ENCODE measurements at places on chromosomes 2 and 18. TPM values are rescaled to one million over a fixed set of nuclear protein-coding genes. Genes with fewer than 3 reads are reported as not detected.

Gene NCOA1
- 38.8 TPM for total RNA-seq

Gene AQP12A
- not detected for total RNA-seq

Gene FOXD4L1
- 0.34 TPM for total RNA-seq

Gene POTEI
- 0.28 TPM for total RNA-seq

DNA sequence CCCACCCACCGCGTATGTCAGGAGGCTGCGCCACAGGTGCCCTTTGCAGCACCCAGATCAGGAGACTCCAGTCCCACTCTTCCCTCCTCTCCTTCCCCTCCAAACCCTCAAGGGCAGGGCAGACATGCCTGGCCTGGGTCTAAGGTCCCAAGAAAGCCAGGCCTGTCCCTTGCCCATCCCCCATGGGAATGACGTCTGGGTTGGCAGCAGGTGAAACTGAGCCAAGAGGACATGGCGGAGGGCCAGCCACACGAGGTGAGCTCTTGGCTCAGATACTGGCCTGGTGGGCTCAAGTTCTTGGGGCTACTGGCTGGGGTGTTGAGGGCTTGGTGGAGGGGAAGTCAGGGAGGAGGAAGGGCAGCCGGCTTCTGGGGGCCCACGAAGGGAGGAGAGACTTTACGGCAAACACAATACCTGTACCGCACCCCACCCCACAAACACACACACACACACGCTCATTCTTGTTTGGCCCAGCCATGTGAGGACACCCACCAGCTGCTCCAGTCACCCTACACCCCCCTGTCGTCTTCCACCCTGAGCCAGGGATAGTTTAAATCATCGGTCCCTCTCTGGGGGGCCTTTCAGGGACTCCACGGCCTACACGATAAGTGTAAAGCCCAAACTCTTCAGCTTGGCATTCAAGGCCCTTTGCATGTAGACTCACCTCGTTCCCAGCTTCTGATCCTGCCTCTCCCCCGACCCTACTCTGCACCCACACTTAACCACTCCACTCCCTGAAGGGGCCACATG is 24.1 kb upstream of the TNS1 start:
- DNase-seq = no peak
- H3K36me3 ChIP-seq = no peaks in the 10 kb centered on the region
- peaks cover 5% of the 10 kb centered on the region for H3K4me1 ChIP-seq
- no peak overlapping the region for H3K4me3 ChIP-seq

DNA sequence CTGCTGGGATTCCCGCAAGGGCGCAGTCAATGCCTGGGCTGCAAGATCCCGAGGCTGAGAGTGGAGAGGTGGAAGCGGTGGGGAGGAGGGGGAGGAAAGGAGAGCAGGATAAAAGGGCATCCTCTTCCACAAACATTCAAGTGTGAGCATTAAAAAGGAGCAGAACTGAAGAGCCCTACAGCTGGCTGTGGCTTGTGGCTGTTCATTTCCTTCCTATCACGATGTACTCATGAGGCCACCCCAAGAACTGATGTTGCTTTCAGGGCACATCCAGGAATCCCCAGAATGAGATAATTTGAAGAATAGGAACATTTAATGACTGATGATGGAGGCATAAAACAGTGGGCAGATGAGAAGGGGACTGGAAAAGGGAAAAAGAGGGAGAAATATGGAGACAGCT is 230.8 kb upstream of the SMIM21 start:
- DNase-seq = no peak
- peaks cover 18% of the 10 kb centered on the region for H3K4me1 ChIP-seq
- no peaks in the 10 kb centered on the region for H3K36me3 ChIP-seq
- H3K4me3 ChIP-seq = no peak overlapping the region
- H3K27ac ChIP-seq = no peak overlapping the region
- no peaks in the 10 kb centered on the region for H3K27me3 ChIP-seq

- no peak overlapping the region for H3K4me3 ChIP-seq
- no peaks in the 10 kb centered on the region for H3K27me3 ChIP-seq
- peaks cover 20% of the 10 kb centered on the region for H3K36me3 ChIP-seq
- no peak for DNase-seq
- no peaks in the 10 kb centered on the region for H3K4me1 ChIP-seq
- H3K27ac ChIP-seq = no peak overlapping the region
Observed at GRCh38 chr2:252001-252602, 11.7 kb downstream of the SH3YL1 start.

- H3K27me3 ChIP-seq = no peaks in the 10 kb centered on the region
- no peak overlapping the region for H3K4me3 ChIP-seq
- H3K27ac ChIP-seq = no peak overlapping the region
- H3K4me1 ChIP-seq = no peaks in the 10 kb centered on the region
Observed at GRCh38 chr2:228433721-228434120, 252.2 kb upstream of the SPHKAP start.

DNA sequence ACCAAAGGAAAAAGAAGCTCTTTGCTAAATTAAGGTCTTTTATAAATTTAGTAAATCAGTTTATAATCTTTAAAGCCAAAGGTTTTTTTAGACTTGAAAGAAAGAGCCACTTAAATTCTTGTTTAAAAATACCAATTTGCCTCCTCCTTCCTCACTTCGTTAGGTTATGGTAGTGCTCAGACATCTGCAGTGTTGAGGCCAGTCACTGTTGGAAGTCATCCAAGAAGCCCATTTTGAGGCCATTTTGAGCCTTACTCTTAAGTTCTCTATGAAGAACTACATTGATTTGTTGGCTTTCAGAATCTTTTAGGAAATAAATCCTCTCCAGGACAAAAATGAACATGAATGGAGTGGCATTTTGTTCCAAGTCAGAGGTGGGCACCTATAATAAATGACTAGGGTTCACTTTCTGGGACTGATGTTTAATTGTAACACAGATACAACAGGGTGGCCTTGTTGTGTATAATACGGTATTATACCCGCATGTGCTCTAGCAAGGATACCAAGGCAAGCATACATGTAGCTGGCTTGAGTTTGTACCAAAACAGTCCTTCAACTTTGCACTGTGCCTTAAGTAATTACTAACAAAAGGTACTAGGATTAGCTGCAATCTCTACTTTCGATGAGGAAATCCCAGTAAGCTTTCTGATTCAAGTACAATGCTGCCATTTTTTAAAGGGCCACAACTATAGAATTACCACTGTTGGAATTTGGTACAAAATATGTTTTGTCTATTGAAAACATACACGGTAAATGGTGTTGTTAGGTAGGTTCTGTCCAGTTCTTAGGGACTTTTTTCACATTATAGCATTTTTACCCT is 22.8 kb downstream of the SLC66A3 start:
- DNase-seq = no peak
- no peak overlapping the region for H3K4me3 ChIP-seq
- H3K4me1 ChIP-seq = peaks cover 4% of the 10 kb centered on the region
- no peaks in the 10 kb centered on the region for H3K27me3 ChIP-seq
- H3K36me3 ChIP-seq = peaks cover 14% of the 10 kb centered on the region

- H3K27me3 ChIP-seq = peaks cover 8% of the 10 kb centered on the region
- H3K4me3 ChIP-seq = no peak overlapping the region
- no peak for DNase-seq
Observed at GRCh38 chr2:222076973-222077690, 221.7 kb downstream of the PAX3 start.

DNA sequence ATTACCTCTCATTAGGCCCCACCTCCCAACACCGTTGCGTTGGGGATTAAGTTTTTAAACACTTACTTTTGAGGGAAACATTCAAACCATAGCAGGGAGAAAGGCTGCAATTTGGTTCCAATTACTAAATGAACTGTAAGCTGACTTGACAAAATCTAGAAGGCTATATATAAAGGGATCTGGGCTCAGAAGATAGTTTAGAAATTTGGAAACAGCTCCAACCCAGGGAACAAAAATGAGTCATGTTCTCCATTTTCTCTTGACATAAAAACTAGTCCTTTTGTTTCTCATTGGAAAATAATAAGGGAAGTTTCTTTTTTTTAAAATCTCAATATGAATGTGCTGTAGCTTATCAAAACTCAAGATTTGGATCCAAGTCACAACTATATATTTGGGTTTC is 17.5 kb downstream of the MOGAT1 start:
- DNase-seq = no peak
- no peak overlapping the region for H3K27ac ChIP-seq
- H3K4me1 ChIP-seq = no peaks in the 10 kb centered on the region

GRCh38 chr2:75375646-75376582 is 176.6 kb upstream of the TACR1 start:
- no peaks in the 10 kb centered on the region for H3K27me3 ChIP-seq
- no peak overlapping the region for H3K27ac ChIP-seq
- no peaks in the 10 kb centered on the region for H3K4me1 ChIP-seq
- no peaks in the 10 kb centered on the region for H3K36me3 ChIP-seq
- no peak overlapping the region for H3K4me3 ChIP-seq

- no peak for DNase-seq
- H3K4me3 ChIP-seq = no peak overlapping the region
- no peaks in the 10 kb centered on the region for H3K27me3 ChIP-seq
- peaks cover 3% of the 10 kb centered on the region for H3K4me1 ChIP-seq
- no peak overlapping the region for H3K27ac ChIP-seq
- H3K36me3 ChIP-seq = peaks cover 5% of the 10 kb centered on the region
Observed at GRCh38 chr2:36568516-36569246, 29.3 kb downstream of the FEZ2 start.

GRCh38 chr2:216344206-216344949 is 27.9 kb downstream of the MARCHF4 start:
- no peak overlapping the region for H3K27ac ChIP-seq
- H3K4me1 ChIP-seq = peaks cover 19% of the 10 kb centered on the region
- no peaks in the 10 kb centered on the region for H3K36me3 ChIP-seq
- no peaks in the 10 kb centered on the region for H3K27me3 ChIP-seq
- no peak for DNase-seq

DNA sequence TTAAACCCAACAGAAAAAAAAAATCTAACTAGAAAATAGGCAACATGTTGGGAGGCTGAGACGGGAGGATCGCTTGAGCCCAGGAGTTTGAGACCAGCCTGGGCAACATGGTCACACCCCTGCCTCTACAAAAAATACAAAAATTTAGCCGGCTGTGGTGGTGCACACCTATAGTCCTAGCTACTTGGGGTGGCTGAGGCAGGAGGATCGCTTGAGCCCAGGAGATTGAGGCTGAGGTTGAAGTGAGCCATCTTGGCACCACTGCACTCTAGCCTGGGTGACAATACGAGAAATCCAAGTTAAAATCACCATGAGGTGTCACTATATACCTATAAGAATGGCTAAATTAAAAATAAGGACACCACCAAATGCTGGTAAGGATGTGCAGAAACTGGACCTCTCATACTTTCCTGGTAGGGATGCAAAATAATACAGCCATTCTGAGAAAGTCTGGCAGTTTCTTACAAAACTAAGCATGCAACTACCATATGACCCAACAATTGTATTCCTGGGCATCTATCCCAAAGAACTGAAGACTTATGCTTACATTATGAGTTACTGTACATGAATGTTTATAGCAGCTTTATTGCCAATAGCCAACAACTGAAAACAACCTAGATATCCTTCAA is 2.2 kb downstream of the SEPTIN10 start:
- DNase-seq = peak; percentile 86
- H3K4me1 ChIP-seq = peaks cover 30% of the 10 kb centered on the region
- H3K36me3 ChIP-seq = no peaks in the 10 kb centered on the region
- no peak overlapping the region for H3K27ac ChIP-seq

- no peak overlapping the region for H3K4me3 ChIP-seq
- H3K27me3 ChIP-seq = no peaks in the 10 kb centered on the region
- H3K27ac ChIP-seq = no peak overlapping the region
- DNase-seq = no peak
- no peaks in the 10 kb centered on the region for H3K36me3 ChIP-seq
Observed at GRCh38 chr2:64114063-64114911, 29.9 kb downstream of the PELI1 start.

DNA sequence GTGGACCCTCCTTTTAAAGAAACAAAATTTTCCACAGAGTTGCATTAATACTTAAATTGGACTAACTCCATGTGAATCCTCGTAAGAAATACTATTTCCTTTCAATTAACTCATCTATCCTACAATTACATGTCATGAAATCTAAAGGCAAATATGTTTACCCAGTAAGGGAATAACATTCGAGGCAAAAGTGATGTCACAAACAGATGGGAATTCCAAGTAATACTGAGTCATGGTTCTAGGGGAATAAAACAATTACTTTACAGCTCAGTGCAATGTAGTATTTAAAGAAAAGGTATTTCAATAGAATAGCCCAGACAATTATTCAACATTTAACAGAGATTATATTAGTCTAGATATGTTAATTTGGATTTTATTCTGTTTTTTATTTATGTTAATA is 205.8 kb downstream of the ZNF385B start:
- no peaks in the 10 kb centered on the region for H3K4me1 ChIP-seq
- H3K36me3 ChIP-seq = no peaks in the 10 kb centered on the region
- no peak overlapping the region for H3K27ac ChIP-seq
- no peaks in the 10 kb centered on the region for H3K27me3 ChIP-seq

GRCh38 chr18:33665187-33665586 is 87.2 kb downstream of the ASXL3 start:
- H3K27me3 ChIP-seq = no peaks in the 10 kb centered on the region
- no peak overlapping the region for H3K4me3 ChIP-seq
- no peaks in the 10 kb centered on the region for H3K36me3 ChIP-seq
- no peak overlapping the region for H3K27ac ChIP-seq

DNA sequence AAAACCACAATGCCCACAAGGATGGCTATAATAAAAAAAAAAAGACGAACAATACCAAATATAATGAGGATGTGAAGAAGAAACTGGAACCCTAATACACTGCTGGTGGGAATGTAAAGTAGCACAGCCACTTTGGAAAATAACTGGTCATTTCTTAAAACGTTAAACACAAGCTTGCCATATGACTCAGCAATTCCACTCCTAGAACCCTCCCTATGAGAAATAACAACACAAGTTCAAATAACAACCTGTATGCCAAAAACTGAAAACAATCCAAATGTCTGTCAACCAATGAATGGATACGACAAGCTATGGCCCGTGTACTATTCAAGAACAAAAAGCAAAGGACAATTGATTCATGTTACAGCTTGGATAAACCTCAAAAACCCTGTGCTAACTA is 7.0 kb upstream of the ALPK2 start:
- no peaks in the 10 kb centered on the region for H3K4me1 ChIP-seq
- H3K36me3 ChIP-seq = no peaks in the 10 kb centered on the region
- no peak overlapping the region for H3K4me3 ChIP-seq
- no peaks in the 10 kb centered on the region for H3K27me3 ChIP-seq
- no peak overlapping the region for H3K27ac ChIP-seq

DNA sequence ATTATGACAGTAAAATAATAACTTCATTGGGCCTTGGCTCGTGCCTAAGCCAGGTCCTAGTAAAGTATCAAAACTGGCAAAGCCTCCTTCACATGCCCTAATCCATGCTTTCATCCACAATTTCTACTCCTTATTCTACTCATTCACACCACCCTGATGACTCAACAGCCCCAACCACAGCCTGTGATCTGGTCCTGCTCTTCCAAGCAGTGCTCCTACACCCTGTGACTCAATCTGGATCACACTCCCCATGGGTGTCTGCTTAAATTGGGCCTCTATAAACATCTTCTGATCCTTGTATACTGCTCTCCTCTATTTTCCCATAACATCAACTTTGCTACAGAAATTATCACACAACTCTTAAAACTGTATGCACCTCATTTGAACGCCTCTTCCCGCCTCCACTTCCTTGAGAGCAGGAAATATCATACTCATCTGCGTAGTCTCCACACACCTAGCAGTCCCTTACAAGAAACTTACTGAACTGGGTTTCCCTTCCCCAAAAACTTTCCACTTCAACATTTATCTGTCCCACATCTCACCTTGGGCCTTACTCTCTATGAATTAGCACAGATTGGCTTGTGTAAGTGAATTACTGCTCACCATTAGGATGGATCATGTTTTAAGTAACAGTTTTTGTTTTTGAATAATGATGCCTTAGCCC is 15.9 kb downstream of the GTF3C3 start:
- no peak for DNase-seq
- no peaks in the 10 kb centered on the region for H3K4me1 ChIP-seq
- no peaks in the 10 kb centered on the region for H3K27me3 ChIP-seq
- H3K4me3 ChIP-seq = no peak overlapping the region
- H3K36me3 ChIP-seq = peaks cover 65% of the 10 kb centered on the region
